ENCODE measurements at places on chromosomes 1 and 21.

GRCh38 chr1:244436336-244437085, 15.2 kb downstream of the ADSS2 start:
- no peak for DNase-seq

DNA sequence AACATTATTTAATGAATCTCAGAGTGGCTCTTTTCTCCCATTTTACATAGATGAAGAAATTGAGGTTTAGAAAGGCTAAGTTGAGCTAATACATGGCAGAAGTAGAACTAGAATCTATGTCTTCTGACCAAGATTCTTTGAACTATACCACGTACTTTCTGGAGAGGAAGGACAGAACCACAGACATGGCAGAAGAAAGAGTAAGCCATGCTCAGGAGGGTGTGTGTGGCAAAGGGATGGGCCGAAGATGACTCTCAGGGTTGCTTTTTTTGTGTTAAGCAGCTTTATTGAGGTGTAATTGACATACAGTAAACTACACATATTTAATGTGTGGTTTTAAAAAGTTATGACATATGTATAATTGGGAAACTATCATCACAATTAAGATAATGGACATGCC, 69.5 kb downstream of the PEX14 start:
- DNase-seq, result no peak

- DNase-seq, result no peak
Observed at GRCh38 chr1:58859769-58860485, 76.1 kb upstream of the JUN start.

GRCh38 chr1:91450260-91450659, 45.6 kb upstream of the HFM1 start:
- DNase-seq, result no peak

- no peak for DNase-seq
Observed at GRCh38 chr1:110597966-110598365, 8.2 kb downstream of the KCNA2 start.

DNA sequence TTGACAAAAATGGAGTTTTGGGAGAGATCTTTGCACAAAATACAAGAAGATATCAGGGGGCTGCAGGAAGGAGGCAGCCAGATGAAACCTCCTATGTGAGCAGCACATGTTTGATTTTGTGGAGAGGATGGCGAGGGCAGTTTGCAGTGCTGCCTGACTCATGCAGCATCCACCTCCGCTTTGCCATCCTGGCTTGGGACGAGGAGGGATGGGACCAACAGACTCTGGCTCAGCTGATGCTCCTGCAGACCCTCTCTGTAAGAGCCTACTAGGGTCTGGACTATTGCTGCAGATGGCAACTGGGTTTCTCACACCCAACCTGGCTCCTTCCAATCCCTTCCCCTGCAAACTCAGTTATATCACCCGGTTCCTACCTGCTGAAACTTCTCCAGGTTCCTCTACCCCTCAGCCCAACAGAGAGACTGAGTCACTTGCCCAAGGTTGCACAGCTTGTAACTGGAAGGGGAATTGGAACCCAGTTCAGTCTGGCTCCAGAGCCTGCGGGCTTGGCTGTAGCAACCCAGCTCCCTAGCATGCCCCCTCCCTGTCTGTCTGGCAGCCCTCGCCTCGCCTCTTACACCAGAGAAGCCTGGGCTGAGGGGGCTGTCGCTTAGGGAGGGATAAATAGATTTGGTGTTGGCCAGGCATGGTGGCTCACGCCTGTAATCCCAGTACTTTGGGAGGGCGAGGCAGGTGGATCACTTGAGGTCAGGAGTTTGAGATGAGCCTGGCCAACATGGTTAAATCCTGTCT, 205.8 kb downstream of the PTPRU start:
- no peak for DNase-seq

GRCh38 chr1:29145739-29146437, 22.2 kb upstream of the TMEM200B start:
- DNase-seq, result no peak

DNA sequence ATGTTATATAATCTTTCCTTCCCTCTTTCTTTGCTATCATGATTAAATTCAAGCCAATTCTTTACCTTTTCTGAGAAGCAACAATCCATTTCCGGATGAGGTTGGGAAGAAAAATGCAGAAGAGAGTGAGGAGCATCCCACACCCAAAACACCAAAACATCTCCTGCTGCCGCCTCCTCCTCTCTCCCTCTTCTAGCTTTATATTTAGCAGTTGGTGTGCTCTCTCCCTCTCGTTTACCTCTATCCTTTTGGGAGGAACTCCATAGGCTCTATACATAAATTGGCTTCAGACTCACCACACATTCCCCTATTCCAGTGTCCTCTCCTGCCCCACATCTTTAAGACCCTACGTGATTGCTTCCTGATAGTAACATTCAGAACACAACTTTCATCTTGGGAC, 332.2 kb upstream of the PLXNA2 start:
- DNase-seq, result no peak

GRCh38 chr1:204831186-204831585, 39.5 kb upstream of the NFASC start:
- no peak for DNase-seq

GRCh38 chr1:167673265-167673664, 43.2 kb downstream of the RCSD1 start:
- DNase-seq, result no peak

DNA sequence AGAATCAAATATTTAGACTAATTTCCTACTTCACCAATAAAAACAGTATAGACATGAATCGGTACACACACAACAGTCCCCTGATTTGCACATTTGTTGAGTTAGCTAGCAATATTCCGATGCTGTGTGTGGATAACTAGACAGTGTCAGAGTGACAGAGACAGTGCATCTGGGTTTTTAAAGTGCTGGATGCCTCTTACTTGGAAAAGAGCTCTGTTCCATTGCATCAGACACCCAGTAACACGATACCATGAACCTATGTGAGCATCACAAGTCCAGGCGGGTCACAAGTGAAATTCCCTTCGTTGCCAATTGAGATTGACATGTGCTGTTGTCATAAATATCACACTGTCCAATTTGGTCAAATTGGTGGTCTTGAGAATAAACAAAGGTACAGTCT, 82.0 kb upstream of the ESRRG start:
- no peak for DNase-seq

DNA sequence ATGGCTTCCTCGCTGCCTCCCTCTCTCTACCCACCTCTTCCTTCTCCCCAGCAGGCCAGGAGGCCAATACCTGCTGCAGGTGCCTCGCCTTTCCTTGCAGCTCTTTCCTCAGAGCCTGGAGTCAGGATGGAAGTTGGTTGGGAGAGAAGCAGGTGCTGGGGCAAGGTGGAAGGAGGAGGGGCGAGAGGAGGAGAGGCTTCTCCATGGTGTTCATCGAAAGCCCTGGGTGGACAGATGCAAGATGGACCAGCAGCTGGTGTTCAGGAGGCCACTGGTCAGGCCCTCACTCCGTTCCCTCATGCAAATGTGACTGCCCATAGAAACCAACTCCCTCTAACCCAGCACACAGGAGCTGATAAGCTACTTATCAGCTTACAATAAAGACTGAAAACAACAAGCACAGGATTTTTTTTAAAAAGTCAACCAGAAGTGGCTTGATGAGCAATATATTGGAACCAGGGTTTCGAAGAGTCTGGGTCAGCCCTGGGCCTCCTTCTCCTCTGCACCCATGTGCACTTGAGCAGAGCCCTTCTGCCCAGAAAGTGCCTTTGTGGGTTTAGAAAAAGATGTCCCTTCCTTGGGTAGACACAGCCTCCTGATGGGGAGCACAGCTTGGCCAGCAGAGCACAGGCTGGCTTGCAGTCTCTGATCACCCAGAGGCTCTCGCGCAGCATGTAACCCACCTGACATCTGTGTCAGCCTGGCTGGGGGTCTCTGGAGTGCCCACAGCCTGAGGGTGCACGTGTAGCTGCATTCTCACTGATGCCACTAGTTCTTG, 16.6 kb upstream of the GSTM4 start:
- no peak for DNase-seq

GRCh38 chr1:37858931-37859506, 373 bp downstream of the MTF1 start:
- no peak for DNase-seq

DNA sequence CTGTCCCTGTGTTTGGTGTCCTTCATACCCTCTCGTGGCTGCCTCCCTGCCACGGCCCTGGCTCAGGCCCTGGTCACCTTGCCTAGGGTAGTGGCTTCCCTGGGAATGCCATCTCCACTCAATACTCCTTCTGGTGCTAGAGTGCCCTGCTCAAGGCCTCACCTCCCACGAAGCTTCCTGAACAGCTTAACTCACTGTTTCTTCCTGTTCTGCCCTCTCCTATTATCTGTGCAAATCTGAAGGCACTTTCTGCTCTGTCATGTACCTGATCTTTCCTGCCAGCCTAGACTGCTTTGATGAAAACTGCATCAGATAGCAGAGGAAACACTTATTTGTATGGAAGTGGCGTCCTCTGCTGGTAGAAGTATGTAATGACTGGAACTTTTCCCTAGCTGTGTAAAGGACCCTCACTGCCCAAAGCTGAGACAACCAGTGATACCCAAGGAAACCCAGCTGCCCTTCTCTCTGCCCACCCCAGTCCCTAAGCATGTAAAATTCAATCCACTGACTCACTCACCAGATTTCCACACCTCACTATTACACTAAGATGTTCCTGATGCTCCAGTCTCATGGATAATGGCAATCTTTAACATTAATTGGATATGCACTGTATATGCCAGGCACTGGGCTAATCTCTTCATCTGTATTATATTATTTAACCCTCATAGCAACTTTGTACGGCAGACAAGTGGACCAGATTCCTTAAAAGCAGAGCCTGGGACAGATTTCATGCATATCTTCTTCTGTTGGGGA, 36.2 kb upstream of the BTG2 start:
- no peak for DNase-seq

DNA sequence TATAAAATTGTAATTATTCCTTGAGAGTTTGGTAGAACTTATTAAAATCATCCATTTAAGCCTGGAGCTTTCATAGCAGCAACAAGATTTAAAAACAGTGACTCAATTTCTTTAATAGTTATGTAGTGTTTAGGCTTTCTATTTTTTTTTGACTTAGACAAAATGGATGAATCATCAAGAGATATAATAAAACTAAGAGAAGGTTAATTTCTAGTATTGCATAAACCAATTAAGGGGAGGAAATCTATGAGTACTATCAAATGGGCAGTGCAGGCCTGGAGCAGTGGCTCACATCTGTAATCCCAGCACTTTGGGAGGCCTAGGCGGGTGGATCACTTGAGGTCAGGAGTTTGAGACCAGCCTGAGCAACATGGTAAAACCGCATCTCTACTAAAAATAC, 416.3 kb upstream of the USP24 start:
- no peak for DNase-seq

DNA sequence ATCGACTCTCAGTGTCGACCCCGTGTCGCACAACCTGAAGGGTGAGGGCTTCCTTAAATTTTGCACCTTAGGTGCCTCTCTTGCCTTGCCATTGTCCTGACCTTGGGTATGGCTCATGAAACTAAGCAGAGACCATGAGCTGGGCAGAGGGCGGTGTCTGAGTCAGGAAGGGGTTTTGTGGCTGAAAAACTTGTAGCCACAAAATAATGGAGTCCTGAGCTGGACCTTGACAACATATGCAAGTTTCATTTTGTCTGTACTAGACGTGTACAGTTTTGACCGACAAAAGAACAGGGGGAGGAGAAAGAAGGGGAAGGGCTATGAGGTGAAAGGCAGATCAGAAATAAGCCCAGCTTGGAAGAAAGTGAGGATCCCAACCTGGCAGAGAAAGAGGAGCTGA, 8.3 kb upstream of the RUNX1 start:
- no peak for DNase-seq

DNA sequence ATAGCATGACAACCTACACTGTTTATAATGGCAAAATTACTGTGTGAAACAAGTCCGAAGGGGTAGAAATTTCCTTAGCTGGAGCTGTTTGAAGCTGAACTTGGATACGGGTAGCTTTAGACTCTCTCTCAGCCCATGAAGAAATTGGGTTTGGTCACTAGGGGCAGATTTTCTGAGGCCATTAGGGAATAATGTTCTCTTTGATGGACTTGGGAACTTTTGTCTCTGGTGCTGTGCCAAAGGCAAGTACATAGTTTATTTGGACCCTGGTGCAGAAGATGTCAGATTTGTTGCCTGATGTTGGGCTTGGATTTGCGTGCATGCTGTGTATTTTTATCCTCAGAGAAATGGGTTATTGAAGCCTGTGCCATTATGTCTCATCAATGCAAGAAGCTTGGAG, 109.6 kb downstream of the VPS13D start:
- no peak for DNase-seq

DNA sequence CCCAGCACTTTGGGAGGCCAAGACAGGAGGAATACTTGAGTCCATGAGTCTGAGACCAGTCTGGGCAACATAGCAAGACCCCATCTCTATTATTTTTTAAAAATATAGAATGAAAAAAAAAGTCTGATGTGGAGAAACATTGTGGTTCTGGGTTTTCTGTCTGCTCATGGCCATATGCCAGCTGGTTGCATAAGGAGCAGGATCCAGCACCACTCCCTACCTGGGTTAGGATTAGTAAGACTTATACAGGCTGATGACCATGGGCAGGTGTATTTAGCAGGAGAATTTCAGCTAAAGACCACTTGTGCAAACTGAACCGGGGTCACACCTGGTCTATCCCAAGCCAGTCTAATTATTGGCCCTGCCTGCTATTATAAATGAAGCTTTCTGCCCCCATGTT, 16.7 kb upstream of the GPX7 start:
- DNase-seq, result no peak

DNA sequence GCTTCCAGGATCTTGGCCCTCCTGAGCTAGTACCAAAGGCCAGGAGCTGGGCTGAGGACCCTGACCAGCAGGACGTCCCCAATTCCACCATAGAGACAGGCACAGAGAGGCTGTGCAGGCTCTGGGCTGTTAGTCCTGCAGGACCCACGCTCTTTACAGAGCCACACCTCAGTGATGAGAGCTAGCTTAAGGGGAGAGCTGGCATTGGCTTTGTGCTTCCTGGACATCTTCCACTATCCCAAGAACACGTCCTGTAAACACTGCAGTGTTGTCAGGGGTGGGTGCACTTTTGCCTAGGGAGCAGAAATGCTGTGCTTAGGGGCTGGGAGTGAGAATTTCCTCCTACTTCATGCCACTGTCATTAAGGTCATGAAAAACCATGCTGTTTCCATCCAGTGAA, 91.7 kb upstream of the EDN2 start:
- DNase-seq, result no peak

DNA sequence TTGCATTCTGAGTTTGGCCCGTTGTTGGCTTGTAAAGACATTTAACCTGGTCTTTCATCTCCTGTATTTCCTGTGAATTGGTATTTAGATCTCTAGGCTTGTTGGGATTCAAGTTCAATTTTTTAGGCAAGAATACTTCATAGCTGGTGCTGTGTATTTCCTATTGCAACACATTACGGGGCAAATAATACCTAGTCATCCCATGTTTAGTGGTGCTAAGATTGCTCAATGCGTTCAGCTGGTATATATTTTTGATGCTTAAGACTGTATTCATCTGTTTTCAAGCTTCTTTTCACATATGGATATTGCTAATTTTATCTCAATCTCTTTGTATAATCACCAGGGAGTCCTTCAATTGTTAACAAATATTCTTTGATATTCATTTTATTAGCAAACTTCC, 87.5 kb upstream of the ZBTB18 start:
- no peak for DNase-seq

GRCh38 chr1:237258871-237259270, 216.9 kb downstream of the RYR2 start:
- DNase-seq, result no peak

Data from cortex of kidney (tissue), 1 donor.